ENCODE measurements at places on chromosomes 6 and 20.

- no peak for DNase-seq
Observed at GRCh38 chr20:47070176-47070575, 175.5 kb downstream of the EYA2 start.

DNA sequence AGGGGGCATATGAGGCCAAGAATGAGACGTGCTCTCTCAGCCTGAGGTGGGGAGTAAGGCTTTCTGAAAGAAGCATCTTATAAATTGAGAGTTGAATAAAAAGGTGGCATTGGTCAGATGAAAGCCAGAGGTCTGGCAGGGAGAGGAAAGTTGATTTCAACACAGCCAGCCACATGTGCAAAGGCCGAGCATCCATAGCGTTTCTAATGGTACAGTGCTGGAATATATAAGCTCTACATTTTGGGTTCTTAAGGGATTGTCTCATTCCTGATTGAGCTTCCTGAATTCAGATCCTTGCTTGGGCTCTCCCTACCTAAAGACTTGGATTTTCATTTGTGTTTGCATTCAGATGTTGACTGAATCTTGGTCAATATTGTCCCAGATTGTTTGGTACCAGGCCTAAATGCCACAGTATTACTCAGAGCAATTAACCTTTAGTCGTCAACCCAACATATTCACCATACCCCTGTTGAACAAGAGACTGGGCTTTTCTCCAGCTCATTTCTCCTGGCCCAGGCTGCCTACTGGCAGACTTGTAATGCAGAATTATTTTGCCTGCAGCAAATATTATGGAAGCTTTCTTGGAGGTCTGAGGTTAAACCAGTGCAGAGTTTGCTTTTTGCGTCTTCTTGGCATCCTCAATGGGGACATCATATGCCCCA, 14.5 kb upstream of the BCAS1 start:
- no peak for DNase-seq

DNA sequence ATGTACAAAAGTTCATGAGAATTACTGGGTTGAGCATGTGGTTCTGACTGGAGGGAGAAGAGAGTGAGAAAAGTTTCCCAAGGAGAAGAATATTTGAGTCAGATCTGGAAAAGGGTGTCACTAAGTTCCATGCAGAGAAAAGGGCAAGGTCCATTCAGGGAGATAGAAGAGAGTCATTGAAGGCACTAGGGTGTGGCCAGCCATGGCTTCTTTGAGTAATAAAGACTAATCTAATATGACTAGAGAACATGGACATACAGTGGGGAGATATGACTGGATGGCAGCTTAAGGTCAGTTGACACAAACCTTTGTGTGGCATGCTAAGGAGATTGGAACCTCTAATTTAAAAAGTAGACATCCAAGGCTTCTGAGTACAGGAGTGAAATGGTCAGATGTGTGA, 10.7 kb upstream of the SLC17A4 start:
- no peak for DNase-seq

DNA sequence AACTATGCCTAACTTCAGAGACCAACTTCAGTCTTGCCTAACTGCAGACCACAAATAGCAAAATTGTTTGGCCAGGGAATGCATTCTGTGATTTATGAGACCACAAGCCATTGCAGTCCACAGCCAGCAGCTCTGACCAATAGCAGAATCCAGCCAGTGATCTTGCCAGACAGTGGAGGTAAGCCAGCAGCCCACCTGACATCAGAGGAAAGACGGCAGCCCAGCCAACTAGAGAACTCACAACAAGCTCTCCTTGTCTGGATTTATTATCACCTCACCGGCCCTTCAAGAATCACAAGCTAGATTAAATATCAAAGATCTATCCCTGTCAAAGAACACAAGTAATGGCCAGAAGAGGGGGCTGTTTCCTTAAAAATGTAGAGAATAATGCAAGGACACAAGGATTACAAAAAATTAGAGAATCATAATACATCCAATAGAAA, 66.5 kb upstream of the SLC35F1 start:
- DNase-seq, result no peak

- no peak for DNase-seq
Observed at GRCh38 chr6:105745464-105746129, 340.5 kb upstream of the PRDM1 start.

DNA sequence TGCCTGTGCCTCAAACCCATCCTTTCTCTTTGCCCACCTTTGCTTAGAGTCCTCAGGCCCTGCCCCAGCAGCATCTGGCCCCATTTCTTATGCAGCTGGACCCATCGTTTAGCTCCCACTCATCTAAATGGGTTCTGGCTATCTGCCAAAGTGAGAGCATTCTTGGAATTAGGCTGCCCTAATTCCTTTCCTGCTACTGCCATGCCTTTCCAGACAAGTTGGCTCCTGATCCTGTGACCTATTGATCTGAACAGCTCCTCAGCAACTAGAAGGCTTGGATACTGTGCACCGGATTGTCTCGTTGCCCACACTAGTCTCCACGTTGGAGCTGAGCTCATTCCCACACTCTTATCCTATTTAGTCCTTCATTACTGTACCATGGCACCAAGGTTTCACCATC, 22.9 kb downstream of the DZANK1 start:
- no peak for DNase-seq

- no peak for DNase-seq
Observed at GRCh38 chr6:149147195-149147594, 170.3 kb upstream of the TAB2 start.

- no peak for DNase-seq
Observed at GRCh38 chr6:30896541-30896940, 11.5 kb upstream of the GTF2H4 start.

GRCh38 chr6:129577691-129578090, 132.3 kb downstream of the ARHGAP18 start:
- no peak for DNase-seq

DNA sequence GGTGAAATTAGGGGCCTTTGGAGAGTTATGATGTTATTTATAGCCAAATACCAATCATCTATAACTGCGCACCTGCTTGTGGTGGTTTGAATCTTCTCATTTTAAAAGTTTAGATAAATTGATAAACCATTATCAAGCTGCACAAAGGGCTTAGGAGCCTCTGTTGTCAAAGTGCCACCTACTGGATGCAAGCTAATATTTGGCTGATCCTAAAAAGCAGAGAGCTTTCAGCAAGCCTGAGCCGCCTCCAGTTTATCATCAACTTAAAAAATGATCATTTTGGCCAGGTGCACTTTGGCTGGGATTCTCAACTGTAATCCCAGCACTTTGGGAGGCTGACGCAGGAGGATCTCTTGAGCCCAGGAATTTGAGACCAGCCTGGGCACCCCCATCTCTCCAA, 58.5 kb upstream of the ATXN1 start:
- peak; percentile 24 for DNase-seq

GRCh38 chr6:57261926-57262325, 39.8 kb upstream of the RAB23 start:
- no peak for DNase-seq

DNA sequence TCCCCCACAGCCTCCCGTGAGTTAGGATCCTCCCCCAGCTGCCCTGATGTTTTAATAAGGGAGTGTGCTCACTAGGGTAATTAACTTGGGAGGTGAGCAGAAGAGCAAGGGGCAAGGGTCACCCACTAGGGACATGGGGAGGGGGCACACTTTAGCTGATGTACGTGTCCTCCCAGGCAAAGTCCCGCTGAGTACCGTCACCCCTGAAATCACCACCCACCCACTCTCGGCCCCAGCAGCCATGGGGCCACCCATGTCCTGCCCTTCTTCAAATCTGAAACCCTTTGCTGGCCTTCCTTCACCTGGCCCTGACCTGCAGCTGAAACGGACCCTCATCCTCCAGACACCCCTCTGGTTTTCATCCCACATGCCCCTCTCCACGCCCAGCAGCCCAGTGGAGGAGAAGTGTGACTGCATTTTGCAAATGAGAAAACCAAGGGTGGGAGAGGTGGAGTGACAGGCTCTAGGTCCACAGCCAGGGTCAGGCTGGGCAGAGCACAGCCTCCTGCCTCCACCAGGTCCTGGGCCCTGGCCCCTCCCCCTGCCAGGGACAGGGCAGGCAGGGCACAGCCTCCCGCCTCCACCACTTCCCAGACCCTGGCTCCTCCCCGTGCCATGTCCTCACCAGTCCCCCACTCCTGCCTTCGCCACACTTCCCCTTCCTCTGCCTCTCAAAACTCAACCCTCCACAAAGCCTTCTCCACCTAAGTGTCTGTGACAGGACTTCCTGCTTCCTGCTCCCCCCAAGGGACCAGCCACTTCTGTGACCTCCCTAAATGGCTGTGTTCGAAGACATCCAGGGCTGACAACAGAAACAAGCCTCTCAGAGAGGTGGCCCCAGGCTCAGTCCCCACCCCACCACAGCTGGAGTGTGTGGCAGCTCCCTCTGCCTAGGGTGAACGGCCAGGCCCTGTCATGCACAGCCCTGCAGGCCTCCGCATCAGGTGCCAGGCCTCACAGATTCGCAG, 15.1 kb downstream of the ACSS1 start:
- peak; percentile 62 for DNase-seq

DNA sequence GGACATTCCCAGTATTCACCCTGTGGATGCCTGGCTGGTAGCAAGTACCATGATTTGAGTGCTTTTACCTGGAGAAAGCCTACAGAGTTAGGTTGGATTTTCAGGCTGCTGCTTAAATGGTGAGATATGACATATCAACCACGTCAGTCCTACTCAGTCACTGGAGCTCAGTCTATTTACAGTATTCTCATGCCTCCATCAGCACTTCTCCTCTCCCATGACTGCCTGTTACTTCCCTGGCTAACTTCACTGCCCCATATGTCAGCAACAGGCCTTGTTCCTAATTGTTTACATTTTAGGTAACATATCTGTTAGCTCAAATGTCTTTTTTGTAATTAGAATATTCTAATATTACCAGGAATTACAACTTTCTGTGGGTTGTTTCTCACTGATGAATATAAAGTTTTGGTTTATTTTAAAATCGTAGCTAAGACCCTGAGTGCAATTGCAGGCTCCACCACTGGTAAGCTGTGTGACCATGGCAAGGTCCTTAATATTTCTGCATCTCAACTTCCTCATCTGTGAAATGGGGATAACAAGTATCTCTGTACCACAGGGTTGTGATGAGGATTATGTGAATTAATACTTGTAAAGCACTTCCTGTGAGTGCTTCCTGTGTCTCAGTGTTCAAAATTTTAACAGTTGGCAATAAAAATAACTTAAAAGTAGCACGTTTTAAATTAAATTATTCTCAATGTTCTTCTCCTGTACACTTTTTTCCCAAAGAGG, 54.3 kb downstream of the RNF144B start:
- DNase-seq, result no peak

- DNase-seq, result peak; percentile 80
Observed at GRCh38 chr6:37209461-37210205, 39.7 kb downstream of the PIM1 start.

- DNase-seq, result no peak
Observed at GRCh38 chr20:23622839-23623343, 14.9 kb downstream of the CST3 start.

DNA sequence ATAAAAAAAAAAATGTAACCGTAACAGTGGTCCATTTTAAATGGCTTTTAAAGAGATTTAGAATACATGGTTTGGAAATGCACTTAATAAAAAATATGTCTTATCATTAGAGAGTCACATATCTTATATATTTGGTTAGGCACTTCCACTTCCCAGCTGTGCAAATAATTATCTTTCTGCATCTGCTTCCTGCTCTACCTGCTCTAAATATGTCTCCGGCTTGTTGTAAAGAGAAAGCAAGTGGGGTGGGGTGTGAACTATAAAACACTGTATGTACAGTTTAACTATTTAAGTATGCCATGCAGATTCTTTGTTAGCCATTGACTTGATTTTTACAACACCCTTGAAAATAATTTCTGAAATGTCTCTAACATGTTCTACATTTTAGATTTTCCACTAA, 106.3 kb downstream of the NKAIN2 start:
- no peak for DNase-seq

DNA sequence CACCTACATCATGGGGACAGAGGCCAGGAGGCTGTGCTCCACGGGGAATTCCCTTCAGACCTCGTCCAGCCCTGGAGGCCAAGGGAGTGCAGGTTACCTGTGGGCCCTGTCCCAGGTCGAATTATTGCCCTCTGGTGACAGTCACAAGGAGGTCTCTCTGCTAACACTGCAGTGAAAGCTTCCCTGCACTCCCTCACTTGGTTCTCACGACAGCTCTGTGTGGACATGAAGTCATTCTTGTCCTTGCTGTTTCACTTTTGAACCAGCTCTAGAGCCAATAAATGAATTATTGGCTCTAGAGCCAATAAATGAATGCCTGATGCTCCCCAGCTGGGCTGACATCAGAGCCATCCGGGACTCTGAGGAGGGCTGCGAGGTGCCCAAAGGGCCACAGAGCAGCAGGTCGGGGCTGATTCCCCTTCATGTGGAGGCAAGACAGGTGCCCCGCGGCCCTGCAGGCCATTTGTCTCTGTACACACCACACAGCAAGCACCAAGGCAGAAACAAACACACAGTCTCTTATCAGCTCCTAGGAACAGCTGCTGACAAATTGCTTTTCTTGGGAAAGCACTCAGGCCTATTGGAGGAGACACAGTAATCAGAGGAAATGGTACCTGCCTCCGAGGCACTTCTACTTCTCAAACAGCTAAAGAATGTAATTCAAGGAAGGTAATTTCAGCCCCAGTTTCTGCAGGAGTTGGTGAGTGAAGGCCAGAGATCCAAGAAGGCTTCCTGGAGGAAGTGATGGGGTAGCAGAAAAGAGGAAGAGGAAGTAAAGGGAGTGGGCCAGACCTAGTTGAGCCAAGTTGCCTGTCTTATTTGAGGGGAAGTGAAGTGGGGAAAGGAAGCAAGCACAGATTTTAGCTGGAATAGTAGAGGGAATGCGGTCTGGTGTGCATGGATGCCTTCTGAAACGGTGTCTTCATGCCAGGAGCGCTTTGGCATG, 27.5 kb upstream of the TBXT start:
- DNase-seq, result no peak

DNA sequence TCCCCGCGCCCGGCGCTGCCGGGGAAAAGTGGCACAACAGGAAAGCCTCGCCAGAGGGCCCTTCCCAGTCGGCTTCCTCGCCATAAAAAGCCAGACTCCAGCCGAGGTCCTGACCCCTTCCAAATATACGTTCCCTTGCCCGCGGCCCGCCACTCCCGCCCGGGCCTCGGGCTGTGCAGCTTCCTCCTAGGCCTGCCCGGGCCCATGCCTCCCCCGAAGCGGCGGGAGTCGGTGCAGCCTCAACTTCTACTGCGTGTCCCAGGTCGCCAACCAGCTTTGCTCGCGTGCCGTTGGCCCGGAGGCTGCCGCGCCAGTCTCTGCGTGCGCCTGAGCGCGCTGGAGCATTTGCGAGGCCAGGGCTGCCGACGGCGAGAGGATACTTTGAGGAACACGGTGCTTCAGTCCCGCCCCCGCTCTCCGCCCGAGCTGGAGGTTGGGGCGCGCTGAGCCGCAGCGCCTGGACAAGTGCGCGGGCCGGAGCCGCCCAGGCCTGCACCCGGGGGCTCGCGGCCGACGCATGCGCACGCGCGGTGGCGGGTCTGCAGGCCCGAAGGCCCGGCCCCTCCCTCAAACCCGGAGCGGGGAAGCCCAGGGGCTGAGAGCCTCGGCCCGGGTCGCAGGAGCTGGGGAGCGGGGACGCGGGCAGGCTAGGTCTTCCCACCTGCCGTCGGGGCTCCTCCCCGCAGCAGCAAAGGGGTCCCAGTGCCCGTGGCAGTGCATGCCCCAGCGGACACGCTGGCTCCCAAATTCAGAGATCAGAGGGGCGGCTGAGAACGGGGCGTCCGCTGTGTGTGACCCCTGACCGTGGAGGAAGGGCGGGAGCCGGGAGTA, 10.2 kb downstream of the FOXC1 start:
- DNase-seq, result no peak

All from CD4-positive, alpha-beta T cell treated with Interleukin-17A for 1 hour (primary cell).